ENCODE measurements at places on chromosomes 11 and 22.

GRCh38 chr11:64762277-64762673 lies 2.5 kb upstream of the PYGM start:
- no peak for DNase-seq

DNA sequence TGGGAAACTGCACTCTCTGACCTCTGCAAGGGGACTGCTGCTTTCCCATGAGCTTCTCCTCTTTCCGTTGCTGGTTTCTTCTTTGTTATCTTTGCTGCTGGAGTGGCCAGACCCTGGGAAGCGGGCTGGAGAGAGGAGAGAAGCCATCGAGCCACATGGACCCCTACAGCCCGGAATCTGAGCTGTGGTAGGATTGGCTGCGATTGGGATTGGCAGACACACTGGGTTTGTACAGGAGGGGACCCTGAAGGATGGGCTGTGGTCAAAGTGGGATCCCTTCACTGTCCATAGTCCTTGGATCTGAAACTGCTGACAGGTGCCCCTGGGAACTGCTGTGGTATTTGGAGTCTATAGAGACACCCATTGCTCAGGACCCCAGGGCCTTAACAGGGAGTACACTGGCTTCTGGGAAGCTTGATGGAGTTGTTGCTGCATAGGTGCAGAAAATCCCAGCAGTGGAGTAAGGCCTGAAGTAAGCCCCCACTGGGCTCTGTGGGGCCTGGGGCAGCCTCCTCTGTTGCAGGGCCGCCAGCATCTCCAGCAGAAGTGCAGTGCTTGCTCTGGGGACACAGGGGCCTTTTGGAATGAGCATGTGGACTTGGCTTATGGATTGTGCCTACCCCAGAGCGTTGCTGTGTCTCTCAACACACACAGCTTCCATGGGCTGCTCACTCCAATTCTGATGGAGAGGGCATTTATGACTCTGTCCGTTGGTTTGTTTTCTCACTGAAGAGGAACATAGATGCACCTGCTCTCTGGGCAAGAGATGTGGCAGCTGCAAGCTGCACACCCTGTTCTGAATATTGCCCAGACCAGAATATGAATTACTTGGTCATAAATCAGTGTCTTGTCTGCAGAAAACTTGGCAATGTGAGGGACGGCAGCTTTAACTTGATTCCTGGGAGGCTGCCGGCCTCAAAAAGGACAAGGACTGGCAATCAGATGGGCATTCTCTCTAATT lies 32.0 kb downstream of the BCR start:
- DNase-seq, result no peak

GRCh38 chr11:6395470-6396060 lies 5.3 kb downstream of the SMPD1 start:
- no peak for DNase-seq

- DNase-seq, result no peak
These were observed 272.0 kb upstream of the SESN3 start for GRCh38 chr11:95503047-95503446.

DNA sequence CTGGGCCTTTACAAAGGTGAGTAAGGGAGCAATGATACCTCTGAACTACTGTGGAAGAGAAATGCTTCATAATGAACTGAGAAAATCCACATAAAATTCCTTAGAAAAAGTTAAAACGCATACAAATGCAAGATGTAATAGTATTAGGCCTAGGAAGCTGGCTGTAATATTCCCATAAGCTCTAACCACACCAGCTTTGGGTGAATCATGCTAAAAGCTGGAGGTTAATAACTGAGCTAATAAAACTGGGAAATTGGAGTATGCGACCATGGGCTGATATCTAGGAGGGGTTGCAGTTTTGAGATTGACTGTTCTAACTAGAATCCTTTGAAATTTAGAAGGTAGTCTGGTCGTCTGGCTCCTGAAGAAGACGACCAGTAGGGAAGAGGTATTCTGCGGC lies 28.6 kb upstream of the RCE1 start:
- DNase-seq, result no peak

DNA sequence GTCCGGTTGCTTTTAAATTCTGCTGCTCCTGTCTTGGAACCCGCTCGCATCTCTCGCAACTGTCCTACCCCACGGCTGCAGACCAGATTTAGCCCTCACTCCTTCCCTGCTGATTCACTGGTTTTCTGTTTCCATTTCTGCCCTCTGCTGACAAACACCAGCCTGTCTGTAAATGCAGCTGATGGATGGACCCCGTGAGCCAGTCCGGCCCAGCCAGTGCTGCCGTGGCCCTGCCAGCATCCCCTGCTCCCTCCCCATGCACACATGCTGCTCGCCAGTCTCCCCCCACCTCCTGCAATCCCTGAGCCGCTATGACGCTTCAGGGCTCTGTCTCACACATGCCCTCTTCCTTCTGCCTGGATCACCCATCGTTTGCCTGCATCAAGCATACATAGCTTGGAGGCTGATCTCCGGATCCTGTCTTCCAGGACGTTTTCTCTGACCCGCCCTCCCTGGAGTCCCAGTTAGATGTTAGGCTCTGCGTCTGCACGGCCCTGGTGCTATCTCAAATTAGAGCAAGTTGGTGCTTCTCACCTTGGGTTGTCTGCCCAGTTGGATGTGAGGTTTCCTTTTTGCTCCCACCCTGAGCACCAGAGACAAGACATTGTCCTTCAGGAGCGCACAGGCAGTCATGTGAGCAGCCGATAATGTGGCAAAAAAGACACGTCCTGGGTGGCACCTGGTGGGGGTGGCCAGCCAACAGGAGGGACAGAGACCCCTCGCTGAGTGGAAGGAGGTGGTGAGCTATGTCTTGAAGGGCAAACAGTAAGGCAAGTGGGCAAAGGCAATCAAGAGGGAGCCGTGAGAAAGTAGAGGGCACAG lies 4.3 kb upstream of the ACR start:
- no peak for DNase-seq

DNA sequence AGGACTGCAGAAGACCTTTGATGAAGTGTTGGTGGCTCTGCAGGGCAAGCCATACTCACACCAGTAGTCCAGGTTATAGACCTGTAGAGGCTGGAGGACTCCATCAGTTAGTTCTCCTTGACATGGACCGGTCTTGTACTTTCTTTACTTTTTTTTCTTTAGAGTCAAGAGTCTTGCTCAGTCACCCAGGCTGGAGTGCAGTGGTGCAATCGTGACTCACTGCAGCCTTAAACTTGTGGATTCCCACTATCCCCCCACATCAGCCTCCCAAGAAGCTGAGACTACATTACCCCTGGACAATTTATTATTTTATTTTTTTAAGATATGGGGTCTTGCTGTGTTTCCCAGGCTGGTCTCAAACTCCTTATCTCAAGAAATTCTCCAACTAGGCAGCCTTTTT lies 49.6 kb upstream of the E2F8 start:
- no peak for DNase-seq

- DNase-seq, result no peak
These were observed 26.7 kb downstream of the FLI1 start for GRCh38 chr11:128720522-128720985.

- DNase-seq, result no peak
These were observed 247.0 kb upstream of the NARS2 start for GRCh38 chr11:78821371-78822306.

- DNase-seq, result no peak
These were observed 140.4 kb downstream of the NAV2 start for GRCh38 chr11:19853016-19853415.

DNA sequence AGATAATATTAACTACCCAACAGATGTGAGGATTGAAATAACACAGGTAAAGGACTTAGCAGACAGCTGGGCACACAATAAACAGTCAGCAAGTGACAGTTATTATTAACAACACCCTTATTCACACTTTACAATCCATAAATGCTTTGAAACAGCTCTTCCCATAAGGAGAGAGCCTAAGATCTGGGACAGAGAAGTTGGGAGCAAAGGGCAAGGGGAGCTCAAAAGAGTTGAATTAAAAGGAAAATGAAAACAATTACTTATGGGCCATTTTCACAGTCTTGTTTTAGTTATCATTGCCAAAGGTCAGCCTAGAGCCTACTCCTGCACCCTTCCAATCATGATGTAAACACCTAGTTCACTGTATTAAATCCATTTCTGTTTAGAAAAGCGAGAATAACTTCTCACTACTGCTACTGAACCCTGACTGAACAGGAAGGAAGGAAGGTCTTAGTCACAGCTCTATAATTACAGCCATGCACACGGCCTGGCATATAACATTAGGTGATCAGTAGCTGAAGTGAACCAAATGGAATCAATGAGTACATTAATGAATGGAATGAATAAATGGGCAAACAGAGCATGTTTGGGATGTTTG lies 111.3 kb downstream of the PLEKHA7 start:
- DNase-seq, result no peak

- no peak for DNase-seq
These were observed 54.1 kb upstream of the WNT7B start for GRCh38 chr22:46031066-46031465.
